CD4-positive, alpha-beta T cell treated with Interleukin-12 subunit alpha and Interleukin-12 subunit beta, for 1 hour (primary cell): ENCODE measurements at places on chromosomes 1 and 21.

DNA sequence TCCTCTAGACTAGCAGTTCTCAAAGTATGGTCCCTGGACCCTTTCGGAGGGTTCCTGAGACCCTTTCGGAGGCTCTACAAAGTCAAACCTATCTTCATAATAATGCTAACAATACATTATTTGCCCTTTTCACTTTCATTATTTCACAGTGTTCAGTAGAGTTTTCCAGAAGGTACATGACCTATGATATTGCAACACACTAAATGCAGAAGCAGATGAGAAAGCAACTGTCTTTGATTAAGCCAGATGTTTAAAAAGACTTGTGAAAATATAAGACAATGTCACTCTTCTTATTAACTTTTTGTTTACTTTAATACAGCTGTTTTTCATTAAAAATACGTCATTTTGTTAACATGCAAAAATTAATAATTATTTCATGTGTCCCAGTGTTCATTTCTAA, 5.8 kb downstream of the KCNJ10 start:
- DNase-seq, result no peak

DNA sequence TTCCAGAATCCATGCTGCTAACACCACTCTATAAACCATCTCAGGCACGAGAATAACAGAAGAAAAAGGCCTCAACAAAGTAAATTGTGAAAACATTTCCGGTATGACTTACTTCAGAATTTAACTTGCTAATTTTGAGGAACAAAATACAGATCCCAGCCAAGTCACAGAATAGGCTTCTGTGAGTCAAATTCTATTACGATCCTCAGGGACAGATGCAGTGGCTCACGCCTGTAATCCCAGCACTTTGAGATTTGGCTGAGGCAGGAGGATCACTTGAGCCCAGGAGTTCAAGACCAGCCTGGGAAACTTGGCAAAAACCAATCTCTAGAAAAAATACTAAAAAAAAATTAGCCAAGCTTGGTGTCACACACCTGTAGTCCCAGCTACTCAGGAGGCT, 8.8 kb upstream of the CCDC27 start:
- no peak for DNase-seq

GRCh38 chr1:67053535-67053784, 488 bp downstream of the SLC35D1 start:
- no peak for DNase-seq

DNA sequence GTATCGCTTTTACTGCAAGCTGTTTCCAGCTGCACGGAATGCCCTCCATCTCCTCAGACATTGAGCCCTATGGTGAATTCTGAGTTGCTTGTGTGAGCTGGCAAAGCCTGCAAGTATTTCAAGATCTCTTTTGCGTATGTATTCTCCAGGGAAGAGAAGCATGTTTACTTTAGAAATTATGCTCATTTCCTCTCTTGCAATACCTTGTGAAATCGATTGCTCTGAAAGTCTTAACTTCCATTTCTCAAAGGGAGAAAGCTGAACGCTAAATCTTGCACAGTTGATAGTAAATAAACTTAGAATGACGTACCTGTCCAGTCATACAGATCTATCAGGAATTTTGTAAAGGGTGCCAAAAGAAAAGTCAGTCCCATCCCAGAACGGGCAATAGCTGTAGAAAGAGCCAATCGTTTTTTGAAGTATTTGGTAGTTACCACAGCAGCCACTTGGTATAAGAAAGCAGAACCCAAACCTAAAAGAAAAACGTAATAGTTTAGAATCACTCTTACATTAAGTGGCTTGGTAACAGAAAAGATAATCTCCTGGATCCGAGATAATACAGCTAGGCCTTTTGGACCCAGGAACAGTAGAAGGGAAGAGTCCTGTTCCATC, 10.0 kb downstream of the SLC16A4 start:
- no peak for DNase-seq

DNA sequence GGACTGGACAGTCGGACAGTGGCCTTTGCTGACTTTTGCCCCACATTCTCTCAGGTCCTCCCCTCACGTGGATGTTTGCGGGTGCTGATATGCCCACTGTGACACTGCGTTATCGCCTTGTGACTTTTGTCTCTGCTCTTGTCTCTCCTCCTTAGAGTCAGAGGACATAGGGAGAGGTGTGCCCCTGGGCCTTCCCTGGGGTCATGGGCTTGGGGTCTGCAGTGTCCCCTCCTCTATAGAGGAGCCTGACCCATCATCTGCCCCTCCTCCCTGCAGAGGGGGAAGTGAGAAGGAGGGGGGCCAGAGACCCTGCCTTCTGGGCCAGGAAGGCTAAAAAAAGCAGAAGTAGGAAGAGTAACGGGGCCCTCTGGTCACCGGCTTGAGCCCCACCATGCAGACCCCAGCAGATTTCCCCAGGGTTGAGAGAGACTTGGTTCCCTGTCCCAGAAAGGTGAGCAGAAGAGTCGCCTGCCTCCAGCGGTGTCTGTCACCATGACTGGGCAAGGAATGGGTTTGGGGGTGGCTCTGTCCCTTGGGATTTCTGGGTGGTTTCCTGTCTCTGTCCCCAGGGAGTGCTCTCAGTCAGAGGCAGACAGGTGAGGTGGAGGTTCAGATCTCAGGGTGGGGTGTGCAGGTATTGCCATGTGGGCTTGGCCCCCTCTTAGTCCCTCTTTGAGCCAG, 13.3 kb downstream of the RPS6KA1 start:
- DNase-seq, result no peak

DNA sequence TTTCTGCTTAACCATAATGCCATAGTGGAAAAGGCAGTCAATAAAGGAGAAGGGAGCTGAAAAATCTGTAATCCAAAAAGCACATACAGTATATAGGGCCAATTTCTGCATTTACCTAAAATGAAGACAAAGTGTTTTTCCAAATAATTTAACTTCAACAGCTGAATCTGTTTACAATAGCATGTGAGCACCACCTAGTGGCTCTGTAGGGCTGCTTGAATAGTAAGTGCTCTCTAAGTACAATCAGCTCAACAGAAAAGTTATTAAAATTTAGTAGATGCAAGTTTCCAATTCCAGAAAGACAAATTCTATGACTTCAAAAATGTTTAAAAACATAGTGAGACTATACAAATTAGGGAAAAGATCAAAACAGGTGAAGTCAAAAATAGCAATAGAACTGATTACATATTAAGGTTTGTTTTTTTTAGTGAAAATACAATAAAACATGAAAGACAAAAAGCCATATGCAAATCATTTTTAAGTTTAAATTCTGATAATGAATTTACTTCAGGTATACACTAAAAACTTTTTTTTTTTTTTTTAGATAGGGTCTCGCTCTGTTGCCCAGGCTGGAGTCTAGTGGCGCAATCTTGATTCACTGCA, 220.0 kb downstream of the SETD4 start:
- DNase-seq, result peak; percentile 56

GRCh38 chr1:15173863-15174614, 20.5 kb downstream of the TMEM51 start:
- DNase-seq, result no peak

GRCh38 chr1:48878191-48878940, 101.7 kb upstream of the BEND5 start:
- DNase-seq, result no peak

- no peak for DNase-seq
These were observed 83.0 kb downstream of the HMGB4 start for GRCh38 chr1:33946836-33947235.

DNA sequence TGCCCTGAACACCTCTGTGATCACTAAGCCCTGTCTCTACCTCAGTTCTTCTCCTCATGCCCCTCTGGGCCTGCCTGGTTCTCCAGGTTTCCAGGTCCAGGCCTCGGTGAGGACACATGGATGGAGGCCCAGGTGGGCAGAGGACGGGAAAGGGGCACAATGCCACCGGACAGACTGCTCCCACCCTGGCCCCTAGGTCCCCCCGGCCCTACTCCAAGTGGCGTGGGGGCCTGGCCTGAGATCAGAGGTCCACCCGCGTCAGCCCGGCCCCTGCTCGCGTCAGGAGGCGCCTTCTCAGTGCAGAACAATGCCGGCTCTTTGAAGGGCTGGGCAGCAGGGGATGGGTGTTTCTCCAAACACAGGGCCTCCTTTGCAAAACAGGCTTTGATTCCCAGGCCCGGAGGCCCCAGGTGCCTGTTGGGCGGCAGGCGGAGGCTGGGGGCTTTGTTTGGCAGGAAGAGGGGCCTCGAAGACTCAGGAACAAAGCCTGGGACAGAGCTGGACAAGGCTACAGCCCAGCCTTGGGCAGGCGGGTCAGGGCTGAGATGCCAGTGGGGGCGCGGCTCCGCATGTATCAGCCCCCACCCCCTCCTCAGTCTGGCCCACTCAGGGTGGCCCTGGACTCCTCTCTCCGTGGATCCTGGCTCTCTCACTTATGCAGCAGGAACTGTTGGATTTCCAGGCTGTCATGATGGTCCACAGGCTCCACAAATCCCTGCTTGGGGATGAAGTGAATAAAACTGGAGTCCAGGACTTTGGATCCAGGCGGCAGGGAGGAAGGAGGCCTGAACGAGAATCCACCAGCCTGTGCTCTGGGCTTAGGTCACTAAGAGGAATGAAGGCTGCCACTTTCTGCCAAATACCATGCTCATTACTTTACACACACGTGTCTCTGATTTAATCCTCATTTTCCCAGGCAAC, 77.4 kb upstream of the SLC2A1 start:
- DNase-seq, result no peak

DNA sequence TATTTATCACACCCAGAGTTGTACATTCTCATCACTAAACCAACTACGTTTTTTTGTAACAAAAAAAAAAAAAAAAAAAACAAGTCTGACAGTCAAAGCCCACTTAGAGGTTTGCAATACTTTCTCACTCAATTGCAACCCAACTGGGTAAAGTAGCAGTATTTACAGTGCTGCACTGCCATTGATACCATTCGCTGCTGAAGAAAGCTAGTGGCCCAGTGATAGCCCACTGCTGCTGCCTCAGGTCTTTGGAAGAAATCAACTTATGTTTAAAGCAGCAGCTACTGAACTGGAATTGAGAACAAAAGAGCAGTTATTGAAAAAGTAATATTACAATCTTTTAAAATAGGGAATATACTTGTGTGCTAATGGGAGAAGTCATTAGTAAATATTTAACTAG, 2.7 kb downstream of the HNRNPU start:
- DNase-seq, result no peak

DNA sequence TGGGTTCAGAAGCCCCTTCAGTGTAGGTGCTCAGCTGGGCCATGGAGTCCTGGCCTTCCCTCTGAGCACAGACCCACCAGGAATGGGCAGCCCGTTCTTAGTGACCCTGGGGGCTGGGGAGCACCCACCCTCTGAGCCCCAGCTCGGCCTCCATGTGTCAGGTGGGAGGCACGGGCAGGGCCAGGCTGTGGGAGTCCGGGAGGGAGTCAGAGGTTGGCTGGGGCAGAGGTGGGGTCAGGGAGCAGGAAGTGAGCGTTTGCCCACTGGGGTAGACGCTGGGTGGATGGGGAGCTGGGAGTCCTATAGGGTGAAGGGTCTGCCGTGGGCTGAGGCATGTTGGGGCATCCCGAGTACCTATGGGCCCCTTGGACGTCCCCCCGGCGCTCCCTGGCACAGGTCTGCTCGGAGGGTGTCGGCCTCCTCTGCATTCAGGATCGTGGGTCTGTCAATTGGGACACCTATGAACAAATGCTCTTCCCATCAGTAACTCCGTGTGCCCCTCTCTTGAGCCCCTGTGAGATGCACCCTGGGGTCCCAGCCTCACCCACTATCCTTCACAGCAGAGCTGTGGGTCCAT, 30.5 kb downstream of the COL18A1 start:
- no peak for DNase-seq

DNA sequence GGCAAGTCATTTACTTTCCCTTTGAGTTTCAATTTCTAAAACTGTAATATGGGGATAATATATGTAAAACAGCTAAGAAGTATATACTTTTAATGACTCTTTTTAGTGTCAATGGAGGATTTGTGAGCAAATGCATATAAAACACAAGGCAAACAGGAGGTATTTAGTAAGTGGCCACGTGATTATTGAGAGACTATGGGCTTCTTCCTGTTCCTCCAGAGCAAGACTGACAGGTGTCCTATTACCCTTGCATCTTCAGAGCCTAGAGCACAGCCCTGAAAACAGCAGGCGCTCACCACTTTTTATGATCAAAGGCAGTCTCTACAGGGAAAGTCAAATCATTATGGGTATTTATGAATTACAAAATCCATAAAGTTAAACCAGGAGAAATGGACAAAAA, 941 bp upstream of the ROR1 start:
- DNase-seq, result no peak

- DNase-seq, result peak; percentile 46
These were observed 1.4 kb downstream of the WDR26 start for GRCh38 chr1:224433041-224433691.

DNA sequence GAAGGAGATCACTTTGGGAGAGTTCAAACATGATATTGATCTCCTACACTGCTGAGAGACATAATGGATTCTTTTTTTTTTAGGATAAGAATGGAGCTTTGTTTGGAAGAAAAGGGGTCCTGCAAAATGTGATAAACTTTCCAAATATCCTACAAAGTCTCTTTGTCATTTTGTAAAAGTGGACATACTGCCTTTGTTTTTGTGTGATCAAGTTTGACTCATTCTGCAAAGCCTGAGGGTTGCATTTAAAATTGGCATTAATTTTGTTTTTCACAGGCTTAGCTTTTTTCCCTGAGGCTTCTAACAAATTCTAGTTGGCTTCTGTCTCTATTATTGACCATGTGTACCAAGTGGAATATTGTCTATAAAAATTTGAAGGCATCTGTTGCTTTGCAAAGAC, 113.2 kb downstream of the AK5 start:
- no peak for DNase-seq

DNA sequence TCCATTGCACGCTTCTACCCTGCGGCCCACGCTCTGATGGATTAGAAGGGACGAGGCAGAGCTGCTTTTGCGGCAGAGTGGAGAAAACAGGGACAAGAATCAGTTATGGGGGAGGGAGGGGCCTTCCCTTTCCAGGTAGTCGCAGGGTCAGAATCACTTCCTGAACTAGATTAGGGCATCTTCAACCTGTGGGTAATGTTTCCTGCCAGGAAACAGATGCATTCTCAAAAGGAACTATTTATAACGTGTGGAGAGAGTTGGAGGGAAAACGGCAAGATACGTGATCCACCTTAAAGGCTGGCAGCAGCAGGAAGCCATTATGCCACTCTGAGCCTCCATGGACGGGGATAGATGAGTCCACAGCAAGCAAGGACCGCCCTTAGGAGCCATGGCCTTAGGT, 59.9 kb upstream of the CNTN2 start:
- DNase-seq, result no peak

DNA sequence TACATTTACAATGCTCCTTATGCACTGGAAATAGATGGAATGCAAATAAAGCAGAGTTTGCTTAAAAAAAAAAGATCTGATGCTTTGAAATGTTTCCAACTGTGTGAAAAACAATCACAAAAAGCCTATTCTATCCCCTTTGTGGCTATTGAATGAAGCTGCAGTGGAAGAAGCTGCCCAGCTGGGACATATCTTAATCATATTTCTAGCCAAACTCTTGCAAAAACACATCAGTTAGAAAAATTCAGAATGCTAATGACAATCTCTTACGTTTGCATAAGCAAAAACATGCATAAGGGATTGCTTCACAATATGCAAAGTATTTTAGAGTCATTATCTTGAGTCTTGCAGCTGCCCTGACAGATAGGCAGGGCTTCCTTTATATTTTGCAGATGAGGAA, 526.4 kb upstream of the USP24 start:
- DNase-seq, result no peak

- no peak for DNase-seq
These were observed 8.4 kb downstream of the LUZP1 start for GRCh38 chr1:23159963-23160877.
